Stimulated activated CD8-positive, alpha-beta memory T cell treated with anti-CD3 and anti-CD28 coated beads, Interleukin-7, amount 100 ng/mL, for 48 hours (primary cell): ENCODE measurements at places on chromosomes 16 and 17.

GRCh38 chr17:21482189-21482865 is 106.2 kb downstream of the KCNJ12 start:
- DNase-seq: no peak

DNA sequence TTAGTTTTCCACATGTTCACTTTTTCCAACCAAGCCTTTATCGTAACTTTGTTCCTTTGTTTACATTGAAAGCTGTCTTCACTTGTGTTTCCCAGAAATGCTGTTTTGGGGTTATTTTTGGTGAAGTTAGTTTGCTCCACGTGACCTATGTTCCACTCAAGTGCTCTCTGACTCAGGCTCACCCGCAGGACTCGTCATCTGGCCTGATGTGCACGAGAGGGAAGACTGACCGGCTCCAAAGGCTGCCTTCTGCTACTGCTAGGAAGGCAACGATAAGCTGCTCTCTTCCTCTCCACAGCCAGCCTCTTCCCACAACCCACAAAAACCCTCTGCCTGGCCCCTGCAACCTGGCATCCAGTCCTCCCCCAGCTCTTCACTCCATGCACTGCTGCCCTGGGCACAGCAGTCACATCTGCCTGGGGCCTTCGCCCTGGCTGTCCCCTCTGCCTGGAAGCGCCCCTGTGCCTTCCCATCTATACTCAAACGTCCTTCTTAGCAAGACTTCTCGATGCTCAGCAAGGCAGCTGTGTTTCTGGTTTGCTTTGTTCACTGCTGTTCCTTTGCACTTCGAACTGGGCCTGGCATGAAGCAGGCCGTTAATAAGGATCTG is 28.0 kb downstream of the ZCCHC14 start:
- no peak for DNase-seq

DNA sequence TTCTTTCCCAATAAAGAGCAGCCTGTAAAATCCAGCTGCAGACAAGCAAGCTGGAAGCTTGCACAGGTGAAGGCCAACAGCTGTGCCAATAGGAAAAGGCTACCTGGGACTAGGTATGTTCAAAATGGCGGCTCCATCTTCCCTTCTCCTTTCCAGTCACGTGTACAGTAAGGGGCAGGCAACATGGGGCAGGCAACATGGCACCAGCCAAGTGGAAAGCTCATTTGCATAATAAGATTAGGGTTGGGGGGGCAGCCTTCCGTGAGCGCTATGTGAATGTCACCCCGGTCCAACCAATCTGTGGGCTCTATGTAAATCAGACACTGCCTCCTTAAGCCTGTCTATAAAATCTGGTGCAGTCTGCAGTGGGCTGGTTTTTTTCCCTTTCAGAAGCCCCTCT is 31.3 kb downstream of the TVP23A start:
- DNase-seq: no peak

DNA sequence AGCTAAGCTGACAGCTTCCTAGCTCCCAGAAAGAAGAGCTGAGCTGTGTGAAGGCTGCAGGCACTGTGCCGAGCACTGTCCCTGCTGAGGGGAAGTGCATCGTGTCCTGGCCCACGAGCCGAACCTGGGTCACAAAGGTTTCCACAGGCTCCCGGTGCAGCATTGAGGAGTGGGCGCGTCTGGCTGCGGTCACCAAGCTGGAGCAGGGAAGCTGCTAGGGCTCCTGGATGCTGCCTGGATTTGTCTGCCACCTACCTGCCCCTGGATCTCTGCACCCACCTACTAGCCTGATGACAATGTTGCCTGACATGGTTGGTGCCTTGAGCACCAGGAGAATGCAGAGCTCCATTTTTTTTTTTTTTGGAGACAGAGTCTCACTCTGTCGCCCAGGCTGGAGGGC is 6.5 kb upstream of the SRRM2 start:
- DNase-seq: no peak

- DNase-seq: no peak
Measured at GRCh38 chr16:49422896-49423295, 49.3 kb downstream of the C16orf78 start.
